KBM-7 (cell line): ENCODE measurements at places on chromosomes 7 and 10.

- no peak for DNase-seq
Observed at GRCh38 chr10:23151071-23151470, 41.0 kb upstream of the PTF1A start.

GRCh38 chr7:18053177-18053928 is 25.7 kb upstream of the PRPS1L1 start:
- DNase-seq, result no peak

- no peak for DNase-seq
Observed at GRCh38 chr10:91596825-91597196, 36.1 kb downstream of the PPP1R3C start.

GRCh38 chr10:124482236-124482800 is 20.7 kb downstream of the LHPP start:
- DNase-seq, result no peak

- no peak for DNase-seq
Observed at GRCh38 chr10:118458957-118459641, 117.0 kb upstream of the FAM204A start.

DNA sequence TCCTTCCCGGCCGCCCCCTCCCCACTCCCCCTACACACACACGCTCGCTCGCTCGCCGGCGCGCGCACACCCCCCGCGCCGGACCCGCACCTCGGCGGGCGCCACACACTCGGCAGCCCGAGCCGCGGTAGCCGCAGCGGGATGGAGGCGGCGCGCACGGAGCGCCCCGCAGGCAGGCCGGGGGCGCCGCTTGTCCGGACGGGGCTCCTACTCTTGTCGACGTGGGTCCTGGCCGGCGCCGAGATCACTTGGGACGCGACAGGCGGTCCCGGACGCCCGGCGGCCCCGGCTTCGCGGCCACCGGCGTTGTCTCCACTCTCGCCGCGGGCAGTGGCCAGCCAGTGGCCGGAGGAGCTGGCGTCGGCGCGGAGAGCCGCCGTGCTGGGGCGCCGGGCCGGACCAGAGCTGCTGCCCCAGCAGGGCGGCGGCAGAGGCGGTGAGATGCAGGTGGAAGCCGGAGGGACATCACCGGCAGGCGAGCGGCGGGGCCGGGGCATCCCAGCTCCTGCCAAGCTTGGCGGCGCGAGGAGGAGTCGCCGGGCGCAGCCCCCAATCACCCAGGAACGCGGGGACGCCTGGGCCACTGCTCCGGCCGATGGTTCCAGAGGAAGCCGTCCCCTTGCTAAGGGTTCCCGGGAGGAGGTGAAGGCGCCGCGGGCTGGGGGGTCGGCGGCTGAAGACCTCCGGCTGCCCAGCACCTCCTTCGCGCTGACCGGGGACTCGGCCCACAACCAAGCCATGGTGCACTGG is at the start of gene SORCS3:
Gene SORCS3, plus strand, starts transcription at position 104 of the 750 bp plus-strand sequence.
- DNase-seq, result no peak

- no peak for DNase-seq
Observed at GRCh38 chr10:74194999-74195398, 44.0 kb downstream of the ADK start.

DNA sequence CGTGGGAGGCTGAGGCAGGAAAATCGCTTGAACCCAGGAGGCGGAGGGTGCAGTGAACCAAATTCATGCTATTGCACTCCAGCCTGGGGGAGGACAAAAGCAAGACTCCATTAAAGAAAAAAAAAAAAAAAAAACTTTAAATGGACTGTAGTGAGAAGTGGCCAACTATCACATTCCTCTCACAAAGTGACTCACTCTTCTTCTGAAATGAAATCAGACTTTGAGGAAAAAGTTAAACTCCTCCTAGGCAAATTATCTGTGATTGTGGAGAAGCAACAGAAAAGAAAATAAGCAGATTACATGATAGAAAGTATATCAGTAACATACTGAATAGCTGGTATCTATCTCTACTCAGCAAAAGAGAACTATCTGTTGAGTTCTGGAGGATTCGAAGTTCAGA is 234.3 kb upstream of the PHF14 start:
- no peak for DNase-seq

- no peak for DNase-seq
Observed at GRCh38 chr10:88082391-88082790, 219.0 kb downstream of the PTEN start.

DNA sequence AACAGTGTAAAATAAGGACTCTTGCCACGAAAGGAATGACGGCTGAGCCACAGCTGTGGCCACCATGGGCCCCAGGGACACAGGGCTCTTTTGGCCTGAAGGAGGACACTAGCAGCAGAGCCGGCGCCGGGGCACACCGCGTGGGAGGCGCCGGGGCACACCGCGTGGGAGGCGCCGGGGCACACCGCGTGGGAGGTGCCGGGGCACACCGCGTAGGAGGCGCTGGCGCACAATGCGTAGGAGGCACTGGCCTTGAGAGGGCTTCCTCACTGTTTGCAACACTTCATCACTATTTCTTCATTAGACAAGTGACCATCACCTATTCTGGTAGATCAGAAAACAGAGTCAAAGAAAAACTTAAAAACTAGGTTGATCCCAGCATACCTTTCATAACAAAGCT is 23.4 kb downstream of the ESYT2 start:
- no peak for DNase-seq

- DNase-seq, result no peak
Observed at GRCh38 chr7:117146059-117146458, 176.8 kb downstream of the WNT2 start.

DNA sequence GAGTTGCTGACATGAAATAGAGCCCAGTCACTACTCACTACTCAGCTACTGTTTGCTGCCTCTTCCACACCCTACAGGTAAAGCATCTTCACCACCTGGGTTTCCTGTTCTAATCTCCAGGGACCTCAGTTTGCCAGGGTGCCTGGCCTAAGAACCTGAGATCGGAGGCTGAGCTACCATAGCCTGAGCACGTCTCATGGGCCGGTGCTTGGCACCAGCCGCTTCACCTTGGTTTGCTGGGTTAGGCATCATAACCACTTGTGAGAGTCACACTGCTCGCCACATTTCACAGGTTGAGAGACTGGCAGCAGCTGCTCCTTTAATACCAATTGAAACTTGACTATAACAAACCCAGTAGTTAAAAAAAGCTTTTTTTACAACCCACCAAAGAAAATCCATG is 75.1 kb downstream of the EMX2 start:
- no peak for DNase-seq
